A549 treated with Hydrocortisone at 1 μM for 4 hours (cell line): ENCODE measurements at places on chromosomes 5 and 9. TPM values are rescaled to one million over a fixed set of nuclear protein-coding genes. Genes with fewer than 3 reads are reported as not detected.

Gene PCDHGA6
- total RNA-seq = 0.14 to 0.26 TPM (median 0.20 TPM) in 5 replicates

Gene GABRA6
- total RNA-seq = not detected in 5 replicates

Gene TUBB4B
- 681 to 782 TPM (median 752 TPM) in 5 replicates for total RNA-seq

Gene LCN12
- 0.46 to 1.6 TPM (median 1.2 TPM) in 5 replicates for total RNA-seq

Gene GFI1B
- total RNA-seq = 0.07 to 0.20 TPM (median 0.10 TPM) in 5 replicates

Gene KIF20A
- 39.4 to 57.5 TPM (median 43.3 TPM) in 5 replicates for total RNA-seq

Gene HACD4
- 0.85 to 1.2 TPM (median 1.0 TPM) in 5 replicates for total RNA-seq

Gene PCDHB13
- total RNA-seq = 0.06 to 0.09 TPM (median 0.09 TPM) in 4 of 5 replicates, not detected in the other

Gene C9orf153
- 0.08 to 0.40 TPM (median 0.21 TPM) in 5 replicates for total RNA-seq

Gene CARD6
- total RNA-seq = 2.4 to 3.5 TPM (median 2.7 TPM) in 5 replicates

Gene OR13C9
- total RNA-seq = not detected in 5 replicates

Gene ZDHHC11
- 14.1 to 16.5 TPM (median 16.0 TPM) in 5 replicates for total RNA-seq

Gene TXN
- total RNA-seq = 1,112 to 1,422 TPM (median 1,243 TPM) in 5 replicates

Gene HARS1
- 73.7 to 90.7 TPM (median 77.1 TPM) in 5 replicates for total RNA-seq

Gene TRAF2
- total RNA-seq = 43.3 to 61.4 TPM (median 48.8 TPM) in 5 replicates

Gene DMRTA1
- total RNA-seq = 0.53 to 0.68 TPM (median 0.60 TPM) in 5 replicates

Gene NFX1
- 31.4 to 34.8 TPM (median 31.7 TPM) in 5 replicates for total RNA-seq

Gene C1QTNF2
- 0.06 to 0.12 TPM (median 0.08 TPM) in 5 replicates for total RNA-seq

Gene ANKRD34B
- total RNA-seq = 0.03 to 0.17 TPM (median 0.06 TPM) in 3 of 5 replicates, not detected in the others

Gene ITGA2
- 9.3 to 15.7 TPM (median 11.8 TPM) in 5 replicates for total RNA-seq

Gene TRIM14
- 10.9 to 15.0 TPM (median 13.8 TPM) in 5 replicates for total RNA-seq

Gene CYLC2
- total RNA-seq = not detected in 5 replicates

Gene SPAG8
- 0.27 to 0.49 TPM (median 0.35 TPM) in 5 replicates for total RNA-seq

Gene SIT1
- total RNA-seq = not detected in 5 replicates

Gene ARID3C
- total RNA-seq = 0.21 to 0.25 TPM (median 0.22 TPM) in 5 replicates

Gene TLR4
- 0.09 to 0.15 TPM (median 0.14 TPM) in 5 replicates for total RNA-seq

Gene TMC1
- total RNA-seq = 0.03 to 0.21 TPM (median 0.13 TPM) in 4 of 5 replicates, not detected in the other

Gene BAAT
- 0.24 to 0.49 TPM (median 0.34 TPM) in 5 replicates for total RNA-seq

Gene MYMK
- not detected in 5 replicates for total RNA-seq

Gene SPINK6
- 0.37 to 0.73 TPM (median 0.45 TPM) in 5 replicates for total RNA-seq

Gene OLFML2A
- total RNA-seq = 22.1 to 40.5 TPM (median 31.5 TPM) in 5 replicates

Gene GABRP
- not detected in 5 replicates for total RNA-seq

Gene SLC9A3
- 2.2 to 2.5 TPM (median 2.2 TPM) in 5 replicates for total RNA-seq

Gene GLRA1
- not detected in 5 replicates for total RNA-seq

Gene CLIC3
- 2.3 to 5.7 TPM (median 4.6 TPM) in 5 replicates for total RNA-seq

Gene PRUNE2
- 0.02 to 0.12 TPM (median 0.07 TPM) in 4 of 5 replicates, not detected in the other for total RNA-seq

Gene SLC25A2
- total RNA-seq = not detected in 5 replicates

Gene LCN9
- total RNA-seq = 0.13 to 0.16 TPM in 2 of 5 replicates, not detected in the others

Gene CACNA1B
- total RNA-seq = 0.02 to 0.05 TPM (median 0.03 TPM) in 5 replicates

Gene RIGI
- total RNA-seq = 2.4 to 3.8 TPM (median 2.5 TPM) in 5 replicates

Gene C9
- total RNA-seq = not detected in 5 replicates

Gene IL5
- total RNA-seq = not detected in 5 replicates

Gene TDRD7
- 10.7 to 16.0 TPM (median 13.0 TPM) in 5 replicates for total RNA-seq

Gene ELAVL2
- 0.02 to 0.05 TPM (median 0.02 TPM) in 3 of 5 replicates, not detected in the others for total RNA-seq

Gene IGFBPL1
- 2.1 to 2.9 TPM (median 2.4 TPM) in 5 replicates for total RNA-seq

Gene IL3
- not detected in 5 replicates for total RNA-seq

Gene PCDHA7
- total RNA-seq = 0.05 to 0.16 TPM (median 0.09 TPM) in 5 replicates

Gene SPINK14
- total RNA-seq = not detected in 5 replicates

Gene THBS4
- 0.03 to 0.23 TPM (median 0.14 TPM) in 5 replicates for total RNA-seq

Gene SPINK13
- 0.18 to 0.30 TPM in 2 of 5 replicates, not detected in the others for total RNA-seq
